ENCODE measurements at places on chromosomes 2 and 18.

DNA sequence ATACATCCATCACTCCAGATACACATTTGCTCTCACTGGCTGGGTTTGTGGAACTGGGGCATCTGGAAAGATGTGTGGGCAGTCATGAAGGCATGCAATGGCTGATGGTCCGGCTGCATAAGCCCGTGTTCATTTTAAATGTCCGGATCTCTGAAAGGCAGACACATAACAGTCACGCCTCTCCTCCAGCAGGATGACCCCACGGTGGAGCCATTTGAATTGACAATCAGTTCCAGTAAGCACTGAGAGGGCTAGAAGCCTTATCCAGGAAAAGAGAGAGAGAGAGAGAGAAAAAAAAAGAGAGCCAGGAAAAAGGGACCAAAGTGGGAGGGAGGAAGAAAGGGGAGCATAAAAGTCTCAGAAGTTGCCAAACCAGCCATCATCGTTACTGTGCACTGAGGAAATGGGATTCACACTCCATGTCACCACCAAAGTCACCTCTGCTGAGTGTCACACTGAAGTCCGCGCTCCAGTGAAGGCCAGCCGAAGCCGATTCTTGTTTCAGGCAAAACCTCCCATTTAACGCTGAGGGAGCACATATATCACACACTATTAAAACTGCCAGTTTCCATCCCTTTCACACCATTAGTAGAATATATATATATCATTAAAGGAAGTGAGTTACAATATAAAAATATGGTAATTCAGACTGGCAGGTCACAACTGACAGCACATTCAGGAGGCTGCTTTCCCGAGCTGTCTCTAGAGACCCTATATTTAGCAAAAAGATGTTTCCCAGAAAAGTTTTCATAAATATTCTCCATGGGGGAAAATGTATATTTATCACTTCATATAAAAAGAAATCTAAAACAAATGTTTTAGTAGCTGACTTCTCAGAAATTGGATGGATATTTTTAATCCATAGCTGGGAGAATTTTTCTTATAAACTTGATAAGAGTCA is 142.0 kb downstream of the ACTR3 start:
- no peak for DNase-seq

- no peak for DNase-seq
Measured at GRCh38 chr2:177683661-177684069, 291.1 kb downstream of the AGPS start.

- DNase-seq, result peak; percentile 18
Measured at GRCh38 chr2:68653538-68653982, 10.2 kb downstream of the PROKR1 start.

DNA sequence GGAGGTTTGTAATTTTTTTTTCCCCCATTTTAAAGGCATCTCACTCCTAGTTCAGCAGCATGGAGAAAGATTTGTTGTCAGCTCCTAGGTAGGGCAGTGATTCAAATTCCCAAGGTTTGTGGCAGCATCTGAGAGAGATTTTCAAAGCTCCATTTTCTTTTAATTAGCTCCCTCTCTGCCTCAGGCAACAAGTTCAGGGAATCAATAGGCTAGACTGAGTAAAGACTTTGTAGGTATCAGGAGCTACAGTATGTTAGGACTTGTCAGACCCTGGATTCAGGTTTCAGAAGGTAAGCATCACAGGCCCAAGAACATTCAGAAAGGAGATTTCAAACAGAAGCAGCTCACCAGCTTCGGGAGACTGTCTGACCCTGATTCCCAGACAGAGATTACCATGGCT is 273.3 kb upstream of the ERBB4 start:
- no peak for DNase-seq

- DNase-seq, result no peak
Measured at GRCh38 chr18:10081492-10081891, 167.7 kb downstream of the VAPA start.

GRCh38 chr2:67038195-67038594 is 358.9 kb upstream of the ETAA1 start:
- DNase-seq, result no peak

GRCh38 chr2:240986787-240987411 is 11.5 kb upstream of the SNED1 start:
- peak; percentile 57 for DNase-seq

- peak; percentile 47 for DNase-seq
Measured at GRCh38 chr2:48170281-48170680, 264.0 kb upstream of the FBXO11 start.

DNA sequence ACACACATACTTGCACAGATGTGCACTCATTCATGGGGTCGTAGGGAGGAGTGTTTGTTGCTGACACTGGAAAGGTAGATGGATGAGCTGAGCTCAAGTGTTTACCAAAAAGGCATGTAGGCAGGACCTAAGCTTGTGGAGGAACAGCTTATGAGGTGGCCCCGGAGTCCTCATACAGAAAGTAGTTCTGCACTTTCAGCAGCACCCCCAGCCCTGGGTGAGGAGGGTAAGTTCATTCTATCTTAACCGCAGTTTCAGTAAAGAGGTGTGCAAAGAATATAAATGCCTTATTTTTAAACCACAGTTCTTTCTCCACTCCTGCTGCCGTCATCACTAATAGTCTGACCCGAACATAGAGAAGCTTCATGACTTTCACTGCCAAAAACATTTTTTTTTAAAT is 31.7 kb upstream of the RNF152 start:
- no peak for DNase-seq

- DNase-seq, result peak; percentile 43
Measured at GRCh38 chr2:46001741-46002506, 295.3 kb upstream of the EPAS1 start.

GRCh38 chr2:9167718-9168657 is 38.6 kb upstream of the ASAP2 start:
- no peak for DNase-seq

GRCh38 chr2:47690132-47690531 is 92.8 kb upstream of the MSH6 start:
- no peak for DNase-seq

- DNase-seq, result no peak
Measured at GRCh38 chr2:26581266-26581990, 59.7 kb downstream of the CIB4 start.

DNA sequence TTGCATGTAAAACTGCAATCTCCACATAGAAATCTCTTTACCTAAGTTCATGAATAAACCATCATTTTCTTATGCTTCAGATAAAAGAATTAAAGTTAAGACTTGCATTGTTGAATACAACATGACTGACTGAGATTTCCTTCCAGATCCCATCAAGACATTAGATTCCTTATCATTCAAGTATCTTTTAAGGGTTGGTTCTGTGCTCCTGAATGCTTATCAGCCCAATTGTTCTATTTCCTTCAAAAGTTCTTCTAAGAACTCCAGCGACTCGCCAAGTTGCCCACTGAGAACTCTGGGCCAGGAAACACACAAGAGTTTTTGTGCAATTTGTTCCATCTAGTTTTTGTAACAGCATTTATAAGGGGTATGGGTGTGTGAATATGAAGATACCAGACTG is 120.3 kb downstream of the RBMS1 start:
- no peak for DNase-seq

GRCh38 chr2:24883946-24884345 is 36.1 kb downstream of the ADCY3 start:
- DNase-seq, result peak; percentile 43

- peak; percentile 20 for DNase-seq
Measured at GRCh38 chr2:86383844-86384243, 46.4 kb upstream of the REEP1 start.

DNA sequence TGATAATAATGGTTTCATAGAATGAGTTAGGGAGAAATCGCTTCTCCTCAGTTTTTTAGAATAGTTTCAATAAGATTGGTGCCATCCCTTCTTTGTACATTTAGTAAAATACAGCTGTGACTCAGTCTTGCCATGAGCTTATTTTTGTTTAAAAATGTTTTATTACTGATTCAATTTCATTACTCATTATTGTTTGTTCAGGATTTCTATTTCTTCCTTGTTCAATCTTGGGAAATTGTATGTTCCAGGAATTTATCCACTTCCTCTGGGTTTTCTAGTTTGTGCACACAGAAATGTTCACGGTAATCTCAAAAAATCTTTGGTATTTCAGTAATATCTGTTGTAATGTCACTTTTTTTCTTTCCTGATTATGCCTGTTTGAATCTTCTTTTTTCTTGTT is 371.5 kb upstream of the SETBP1 start:
- peak; percentile 4 for DNase-seq

DNA sequence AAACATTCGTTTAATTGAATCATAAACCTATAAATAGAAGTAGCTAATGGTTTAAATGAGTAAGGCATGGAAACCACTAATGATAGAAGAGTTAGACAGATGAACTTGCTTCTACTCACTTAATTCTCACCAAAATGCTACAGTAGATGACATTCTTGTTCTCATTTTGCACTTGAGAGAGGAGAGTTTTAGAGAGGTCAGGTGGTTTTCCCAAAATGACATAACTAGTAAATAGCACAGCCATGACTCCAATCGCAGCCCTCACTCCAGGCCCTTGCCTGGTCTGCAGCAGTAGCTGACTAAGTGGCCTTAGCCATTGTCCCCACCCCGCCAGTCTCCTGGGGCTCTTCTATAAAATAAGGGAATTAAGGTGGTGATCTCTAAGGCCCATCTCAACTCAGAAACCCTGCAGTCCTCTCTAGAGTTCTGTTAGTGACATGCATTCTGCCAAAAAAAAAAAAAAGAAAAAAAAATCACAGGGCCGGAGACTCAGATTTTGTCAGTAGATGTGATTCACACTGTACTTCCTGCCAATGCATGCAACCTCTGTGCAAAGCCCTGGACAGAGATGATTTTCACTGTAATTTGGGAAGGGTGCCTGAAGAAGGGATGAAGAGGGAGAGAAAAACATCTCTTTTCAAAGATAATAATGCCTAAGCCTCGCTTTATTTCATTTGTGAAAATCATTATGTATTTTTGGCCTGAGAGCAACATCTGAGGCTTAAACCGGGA is 221.8 kb downstream of the ANAPC1 start:
- DNase-seq, result peak; percentile 71

GRCh38 chr2:70746094-70746974 is 21.7 kb downstream of the ADD2 start:
- no peak for DNase-seq

GRCh38 chr2:42859006-42859552 is 66.7 kb upstream of the HAAO start:
- DNase-seq, result peak; percentile 71

DNA sequence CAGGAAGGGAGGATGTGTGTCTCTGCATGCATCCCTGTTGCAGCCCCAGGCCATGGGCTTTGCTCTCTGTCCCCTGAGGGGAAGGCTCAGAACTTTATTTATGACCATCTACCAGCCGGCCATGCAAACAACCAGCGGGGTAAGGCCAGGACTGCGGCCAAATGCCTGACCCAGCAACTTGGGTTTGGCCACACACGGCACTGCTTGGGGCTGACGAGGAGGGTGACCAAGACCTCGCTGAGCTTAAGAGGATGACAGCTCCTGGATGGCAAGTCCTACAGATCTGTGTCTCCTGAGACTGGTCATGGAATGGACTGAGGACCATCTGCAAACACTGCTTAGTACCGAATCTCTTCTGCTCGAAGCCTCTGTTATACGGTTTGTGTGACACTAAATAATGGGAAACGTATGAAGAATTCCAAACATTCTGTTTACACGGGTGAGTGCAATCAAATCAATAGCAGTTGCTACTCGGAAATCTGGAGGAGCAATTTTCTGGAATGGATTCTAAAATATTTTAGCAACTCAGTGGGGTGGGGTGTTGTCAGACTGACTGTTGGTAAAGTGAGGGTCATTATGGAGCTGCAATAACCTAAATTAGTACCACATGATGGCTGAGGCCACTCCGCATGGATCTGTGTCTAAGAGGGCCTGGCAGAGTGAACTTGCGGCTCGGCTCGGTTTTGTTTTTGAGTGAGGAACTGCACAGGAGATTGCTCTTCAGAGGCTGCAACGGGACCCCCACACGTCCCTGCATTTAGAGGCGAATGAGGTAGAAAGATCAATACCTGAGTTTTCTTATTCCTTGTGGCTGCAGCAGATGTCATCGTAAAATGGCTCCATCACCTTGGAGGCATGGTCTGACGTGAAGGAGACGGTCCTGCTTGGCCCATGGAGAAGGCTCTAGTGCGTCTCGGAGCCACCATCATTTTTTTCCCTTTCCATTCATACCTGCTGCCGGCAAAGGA is 26.6 kb downstream of the TMEM18 start:
- DNase-seq, result no peak

GRCh38 chr18:13246121-13246520 is 27.6 kb downstream of the LDLRAD4 start:
- DNase-seq, result no peak

GRCh38 chr2:178450524-178450773 is 526 bp downstream of the PRKRA start:
- no peak for DNase-seq

- DNase-seq, result no peak
Measured at GRCh38 chr2:175234650-175235049, 53.1 kb upstream of the ATP5MC3 start.

DNA sequence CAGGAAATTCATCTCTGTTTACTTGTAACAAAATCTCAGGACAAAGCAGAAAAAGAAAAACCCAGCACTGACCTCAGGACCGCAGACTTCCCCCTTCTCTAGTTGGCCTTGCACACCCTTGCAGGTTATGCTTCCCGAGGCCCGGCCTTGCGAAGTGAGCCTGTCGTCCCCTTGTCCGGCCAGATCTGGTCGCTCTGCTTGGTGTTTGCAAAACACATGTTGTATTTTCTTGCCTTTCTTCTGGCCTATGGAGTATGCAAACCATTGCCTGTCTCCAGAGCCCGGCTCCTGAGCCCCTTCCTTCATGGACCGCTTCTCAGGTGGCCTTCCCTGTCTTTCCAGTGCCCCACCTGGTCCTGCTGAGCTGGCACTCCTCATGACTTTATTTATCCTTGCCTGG is 4.8 kb downstream of the IMPA2 start:
- no peak for DNase-seq

DNA sequence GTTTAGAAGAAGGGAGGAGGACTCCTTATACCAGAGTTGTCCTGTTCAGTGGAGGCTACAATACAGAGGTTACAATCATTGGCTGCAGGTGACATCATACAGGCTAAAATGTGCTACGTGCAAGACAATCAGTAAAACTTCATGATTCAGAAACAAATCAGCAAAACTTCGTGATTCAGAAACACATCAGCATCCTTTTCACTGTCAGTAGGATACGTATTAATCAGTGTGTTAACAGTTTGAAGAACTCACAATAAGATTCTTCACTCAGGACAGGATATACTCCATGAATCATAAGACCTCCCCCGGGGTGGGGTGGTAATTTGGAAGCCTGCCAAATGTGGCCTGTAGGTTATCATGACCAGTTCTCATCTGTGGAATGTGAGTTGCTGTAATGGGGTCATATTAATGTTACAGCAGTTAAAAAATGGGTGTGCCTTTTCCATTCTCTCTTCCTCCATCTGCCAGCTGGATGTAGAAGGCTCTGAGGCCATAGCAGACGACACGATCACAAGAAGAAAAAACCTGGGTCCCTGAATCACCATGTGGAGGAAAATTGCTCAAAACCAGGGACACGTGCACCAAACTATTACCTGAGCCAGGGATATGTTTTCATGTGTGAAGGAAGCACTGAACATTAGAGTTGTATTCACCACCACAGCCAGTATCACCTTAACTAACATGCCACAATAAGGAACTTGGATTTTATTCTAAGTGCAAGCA is 134.8 kb upstream of the CREB1 start:
- DNase-seq, result peak; percentile 52

- DNase-seq, result no peak
Measured at GRCh38 chr18:62455222-62455621, 67.6 kb upstream of the ZCCHC2 start.

GRCh38 chr2:218880859-218881594 is 375 bp downstream of the WNT10A start:
- DNase-seq, result no peak

- no peak for DNase-seq
Measured at GRCh38 chr18:56066524-56067213, 478.7 kb upstream of the TCF4 start.

GRCh38 chr2:28287256-28287915 is 105.3 kb upstream of the FOSL2 start:
- no peak for DNase-seq

- no peak for DNase-seq
Measured at GRCh38 chr2:207724113-207724512, 12.7 kb downstream of the CCNYL1 start.

All from AG08396 (cell line).